ENCODE measurements at places on chromosomes 7 and 10. TPM values are rescaled to one million over a fixed set of nuclear protein-coding genes. Genes with fewer than 3 reads are reported as not detected.

MAD1L1 gene
- 32.0 TPM for total RNA-seq

DNA sequence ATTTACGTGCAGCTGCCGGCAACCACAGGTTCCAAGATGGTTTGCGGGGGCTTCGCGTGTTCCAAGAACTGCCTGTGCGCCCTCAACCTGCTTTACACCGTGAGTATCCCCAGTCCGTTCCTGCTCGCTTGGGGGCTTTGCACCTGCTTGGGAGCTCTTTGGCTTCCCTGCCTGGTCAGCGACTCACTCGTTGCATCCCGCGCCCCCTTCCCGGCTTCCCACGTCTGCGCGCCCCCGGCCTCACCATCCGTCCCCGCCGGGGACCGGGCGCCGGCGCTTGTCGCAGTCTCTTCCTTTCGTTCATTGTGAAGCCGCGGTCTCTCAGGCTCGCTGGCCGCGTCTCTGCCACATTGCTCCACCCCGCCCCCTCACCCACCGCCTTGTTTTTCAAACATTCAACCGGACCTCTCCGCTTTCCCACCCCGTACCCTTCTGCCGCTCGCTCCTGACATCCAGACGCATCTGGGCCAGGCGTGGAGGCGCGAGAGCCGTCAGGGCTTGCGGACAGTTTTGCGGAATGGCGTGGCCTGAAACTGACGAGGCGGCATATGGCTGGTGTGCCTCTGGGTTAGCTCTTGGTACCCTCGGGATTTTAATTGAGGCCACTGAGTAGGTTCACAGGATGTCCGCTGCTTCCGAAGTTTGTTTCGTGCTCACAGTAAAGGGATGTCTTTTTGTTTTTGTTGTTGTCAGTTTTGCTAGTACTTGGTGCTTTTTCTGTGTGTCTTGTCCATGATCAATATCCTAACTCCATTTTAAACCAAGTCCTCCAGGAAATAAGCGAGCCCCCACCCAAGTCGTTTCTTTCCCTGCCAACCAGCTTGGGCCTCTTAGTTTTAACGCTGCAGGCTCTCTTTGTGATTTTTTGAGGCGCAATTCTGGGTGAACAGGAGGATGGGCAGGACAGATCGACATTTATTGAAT, 639 bp downstream of the TSPAN13 start:
- DNase-seq = peak; percentile 72

DNA sequence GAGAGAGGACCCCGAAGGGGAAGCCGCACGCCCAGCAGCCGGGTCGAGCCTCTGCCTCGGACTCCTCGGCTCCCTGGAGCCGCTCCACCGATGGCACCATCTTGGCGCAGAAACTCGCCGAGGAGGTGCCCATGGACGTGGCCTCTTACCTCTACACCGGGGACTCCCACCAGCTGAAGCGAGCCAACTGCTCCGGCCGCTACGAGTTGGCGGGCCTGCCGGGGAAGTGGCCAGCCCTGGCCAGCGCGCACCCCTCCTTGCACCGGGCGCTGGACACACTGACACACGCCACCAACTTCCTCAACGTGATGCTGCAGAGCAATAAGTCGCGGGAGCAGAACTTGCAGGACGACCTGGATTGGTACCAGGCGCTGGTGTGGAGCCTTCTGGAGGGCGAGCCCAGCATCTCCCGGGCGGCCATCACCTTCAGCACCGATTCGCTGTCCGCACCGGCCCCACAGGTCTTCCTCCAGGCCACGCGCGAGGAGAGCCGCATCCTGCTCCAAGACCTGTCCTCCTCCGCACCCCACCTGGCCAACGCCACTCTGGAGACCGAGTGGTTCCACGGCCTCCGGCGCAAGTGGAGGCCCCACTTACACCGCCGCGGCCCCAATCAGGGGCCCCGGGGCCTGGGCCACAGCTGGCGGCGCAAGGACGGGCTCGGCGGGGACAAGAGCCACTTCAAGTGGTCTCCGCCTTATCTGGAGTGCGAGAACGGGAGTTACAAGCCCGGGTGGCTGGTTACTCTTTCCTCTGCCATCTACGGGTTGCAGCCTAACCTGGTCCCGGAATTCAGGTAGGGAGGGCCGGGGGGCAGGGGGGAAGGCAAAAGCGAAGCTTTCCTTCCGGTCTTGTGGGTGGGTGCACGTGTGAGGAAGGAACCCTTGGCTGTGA, 973 bp downstream of the GPR158 start:
- DNase-seq = no peak

GRCh38 chr10:69878038-69878437, 76.3 kb downstream of the COL13A1 start:
- no peak for DNase-seq

- no peak for DNase-seq
These were observed 362.3 kb downstream of the GRID1 start for GRCh38 chr10:86004337-86004736.

ZNF680 gene
- total RNA-seq = 5.5 TPM

GRCh38 chr10:52729271-52730104, 43.1 kb downstream of the MBL2 start:
- no peak for DNase-seq

- no peak for DNase-seq
These were observed 105.1 kb downstream of the GATA3 start for GRCh38 chr10:8159341-8160165.

DNA sequence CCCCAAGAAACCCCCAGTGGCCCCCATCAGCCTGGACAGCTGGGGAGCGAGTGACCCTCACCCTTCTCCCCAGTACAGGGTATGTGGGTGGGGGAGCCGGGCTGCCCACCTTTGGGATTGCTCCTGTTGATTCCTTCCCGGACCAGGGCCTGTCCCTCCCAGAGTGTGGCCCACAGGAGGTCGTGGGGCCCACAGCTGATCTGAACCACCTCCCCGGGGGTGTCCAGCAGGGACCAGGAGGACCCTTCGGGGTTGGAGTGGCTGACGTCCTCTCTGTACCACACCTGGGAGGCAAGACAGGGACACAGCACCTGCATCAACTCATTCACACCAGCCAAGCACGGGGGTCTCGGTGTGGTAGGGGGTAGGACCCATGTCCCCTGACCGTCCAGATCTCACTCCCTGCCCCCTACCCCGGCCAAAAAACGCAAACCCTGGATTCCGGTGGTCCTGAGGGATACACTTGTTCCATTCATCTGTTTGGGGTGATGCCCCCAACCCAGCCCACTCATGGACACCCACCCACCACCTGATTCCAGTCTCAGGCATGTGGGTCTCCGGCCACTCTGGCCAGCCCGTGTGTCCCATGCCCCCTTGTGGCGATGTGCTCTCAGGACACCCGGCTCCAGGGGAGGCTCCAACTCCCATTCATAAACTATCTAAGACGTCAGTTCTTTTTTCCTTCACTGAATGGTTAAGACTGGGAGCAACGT, 10.9 kb downstream of the TECPR1 start:
- no peak for DNase-seq

- DNase-seq = peak; percentile 54
These were observed 98.8 kb downstream of the OAT start for GRCh38 chr10:124319926-124320391.

CDC14C gene
- not detected for total RNA-seq

- no peak for DNase-seq
These were observed 230.5 kb downstream of the ARHGAP21 start for GRCh38 chr10:24493165-24493564.

DNA sequence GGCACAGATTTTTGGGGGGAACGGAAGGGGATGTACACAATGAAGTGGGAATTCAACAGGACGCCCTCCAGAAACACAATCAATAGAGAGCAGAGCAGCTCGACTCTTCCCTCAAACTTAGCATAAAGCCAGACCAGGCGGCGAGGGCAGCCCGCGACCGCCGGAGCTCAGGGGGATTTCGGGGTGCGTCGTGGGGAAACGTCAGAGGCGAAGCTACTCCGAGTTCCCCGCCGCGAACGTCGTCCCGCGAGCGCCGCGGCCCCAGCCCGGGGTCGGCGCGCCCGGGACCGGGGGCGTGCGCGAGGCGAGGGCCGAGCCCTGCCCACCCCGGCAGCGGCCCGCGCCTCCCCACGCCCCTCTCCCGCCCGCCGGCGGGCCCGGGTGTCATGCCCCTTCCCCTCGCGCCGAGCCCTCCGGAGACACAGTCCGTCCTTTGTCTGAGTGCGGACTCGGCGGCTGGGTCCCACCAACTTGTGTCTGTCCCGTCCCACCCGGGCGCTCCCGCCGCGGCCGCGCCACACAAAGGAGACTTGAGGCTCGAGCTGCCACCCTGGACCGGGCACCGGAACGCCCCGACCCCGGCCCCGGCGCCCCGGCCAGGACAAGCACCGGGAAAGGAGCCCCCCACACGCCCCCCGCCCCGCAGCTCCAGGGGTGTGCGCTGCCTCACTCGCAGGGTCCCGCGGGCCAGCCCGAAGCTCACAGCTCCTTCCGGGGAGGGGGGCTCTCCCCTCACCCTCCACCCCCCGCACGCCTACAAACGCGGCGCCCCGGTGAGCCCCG, 634 bp downstream of the EZH2 start:
- peak; percentile 74 for DNase-seq

DNA sequence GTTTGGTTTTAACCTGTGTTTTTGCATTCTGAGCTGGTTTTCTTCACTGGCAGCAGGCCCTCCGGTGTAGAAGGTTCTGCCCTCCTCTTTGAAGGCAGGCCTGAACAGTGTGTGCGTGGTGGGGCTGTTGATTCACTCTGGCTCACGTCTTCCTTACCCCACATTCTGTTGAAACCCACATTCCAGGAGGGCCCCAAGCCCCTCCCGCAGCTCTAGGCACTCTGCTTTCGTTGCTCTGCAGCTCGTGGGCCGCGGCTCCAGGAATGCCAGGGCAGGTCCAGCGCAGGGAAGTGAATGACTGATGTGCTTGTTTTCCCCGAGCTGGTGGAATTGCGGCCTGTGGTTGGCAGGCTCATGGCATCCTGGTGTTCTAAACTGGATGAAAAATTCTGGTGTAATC, 49.0 kb downstream of the HTRA1 start:
- DNase-seq = no peak

ITIH5 gene
- 34.0 TPM for total RNA-seq

NKX2-3 gene
- total RNA-seq = not detected

- no peak for DNase-seq
These were observed 190.1 kb downstream of the SUGCT start for GRCh38 chr7:40324914-40325313.

GRCh38 chr7:24840563-24840962, 83.3 kb upstream of the GSDME start:
- no peak for DNase-seq

COL13A1 gene
- 0.43 TPM for total RNA-seq

CAV2 gene
- 36.0 TPM for total RNA-seq

GRCh38 chr10:68096913-68097516, 12.3 kb upstream of the MYPN start:
- DNase-seq = no peak
